NAMALWA (cell line): ENCODE measurements at places on chromosomes 1 and 21.

- DNase-seq: no peak
These were observed 71.0 kb downstream of the LMO4 start for GRCh38 chr1:87399701-87400100.

- DNase-seq: no peak
These were observed 156.1 kb downstream of the PIGK start for GRCh38 chr1:77063118-77063517.

GRCh38 chr1:47003896-47004403 lies 19.5 kb upstream of the CYP4X1 start:
- no peak for DNase-seq

GRCh38 chr1:180781718-180782117 lies 131.0 kb upstream of the KIAA1614 start:
- DNase-seq: no peak

- no peak for DNase-seq
These were observed 50.7 kb downstream of the KLHDC7A start for GRCh38 chr1:18531503-18531845.

DNA sequence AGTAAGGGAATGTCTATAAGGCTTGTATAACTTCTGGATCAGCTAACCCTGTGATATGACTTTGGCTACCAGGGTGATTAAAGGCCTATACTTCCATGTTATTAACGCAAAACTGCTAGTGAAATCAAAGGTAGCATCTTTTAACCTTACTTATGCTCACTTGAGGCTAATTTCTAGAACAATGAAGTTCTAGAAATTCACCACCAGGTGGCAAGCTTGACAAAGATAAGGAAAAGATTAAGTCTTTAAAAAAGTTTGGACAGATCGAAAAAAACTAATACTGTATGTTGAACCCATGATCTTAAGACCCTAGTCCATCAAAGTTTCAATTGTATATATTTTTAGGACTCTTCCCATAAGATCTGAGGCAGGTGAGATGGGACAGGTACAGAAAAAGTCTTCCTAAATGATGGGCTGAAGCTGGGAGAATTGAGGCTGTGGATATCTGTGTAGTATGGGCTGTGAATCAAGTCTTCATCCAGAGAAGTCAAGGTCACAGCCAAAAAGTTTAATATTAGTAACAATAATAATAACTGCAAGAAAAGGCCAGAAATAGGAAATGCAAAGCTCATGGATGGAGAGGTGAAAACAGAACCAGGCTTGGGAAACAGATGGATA lies 18.8 kb downstream of the KYAT3 start:
- peak; percentile 71 for DNase-seq

- no peak for DNase-seq
These were observed 264.5 kb upstream of the CAMK1G start for GRCh38 chr1:209319057-209319432.

GRCh38 chr1:102050556-102050955 lies 53.8 kb upstream of the OLFM3 start:
- no peak for DNase-seq

DNA sequence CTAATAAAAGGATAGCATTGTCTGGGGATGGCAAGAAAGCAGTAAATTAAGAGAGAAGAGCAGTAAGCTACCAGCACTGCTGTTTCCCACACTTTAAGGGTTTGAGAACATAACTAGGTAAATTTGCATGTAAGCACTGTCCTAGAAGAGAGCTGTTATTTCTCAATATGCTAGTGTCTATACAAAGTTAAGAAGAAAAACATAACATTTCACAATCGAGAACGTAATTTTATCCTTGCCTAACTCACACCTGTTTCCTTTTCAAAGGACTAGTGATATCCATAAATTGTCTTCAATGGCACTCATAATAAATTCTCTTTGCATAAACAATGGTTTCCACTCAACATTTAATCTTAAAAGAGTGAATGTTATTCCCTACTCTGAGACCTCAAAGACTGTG lies 576.0 kb downstream of the PTBP2 start:
- no peak for DNase-seq

DNA sequence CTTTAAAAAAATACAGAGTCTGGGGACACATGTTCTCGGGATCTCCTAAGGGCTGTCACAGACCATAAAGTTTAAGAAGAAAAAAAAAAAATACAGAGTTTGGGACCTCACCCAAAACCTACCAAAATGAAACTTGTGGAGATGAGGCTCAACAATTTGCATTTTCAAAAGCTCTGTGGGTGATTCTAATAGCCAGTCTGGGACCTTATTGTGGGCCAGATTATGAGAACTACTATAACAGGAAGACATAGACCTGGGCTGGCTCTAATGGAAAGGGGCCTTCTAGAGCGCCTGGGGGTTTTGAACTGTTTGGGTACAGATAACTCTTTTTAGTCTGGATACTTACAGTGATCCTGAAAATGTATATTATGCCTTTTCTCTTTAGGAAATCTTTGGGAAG lies 69.1 kb downstream of the LAMC1 start:
- no peak for DNase-seq

GRCh38 chr1:85568660-85569059 lies 11.9 kb upstream of the CCN1 start:
- DNase-seq: no peak

DNA sequence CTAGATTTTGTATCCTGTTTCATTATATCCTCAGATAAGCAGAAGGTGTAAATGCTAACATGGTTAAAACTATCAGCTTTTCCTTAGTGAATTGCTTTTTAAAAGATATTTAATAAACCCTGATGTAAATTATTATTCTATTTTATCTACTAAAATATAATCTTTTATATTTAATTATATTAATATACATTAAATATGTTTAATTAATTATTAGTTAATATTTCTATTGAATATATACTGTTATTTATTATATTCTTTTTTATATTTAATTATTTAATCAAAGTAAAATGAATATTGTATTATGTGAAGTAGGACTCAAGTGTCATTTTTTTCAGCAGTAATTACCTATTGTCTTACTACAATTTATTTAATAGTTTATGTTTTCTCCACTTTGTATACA lies 179.7 kb upstream of the ADGRL4 start:
- DNase-seq: no peak

DNA sequence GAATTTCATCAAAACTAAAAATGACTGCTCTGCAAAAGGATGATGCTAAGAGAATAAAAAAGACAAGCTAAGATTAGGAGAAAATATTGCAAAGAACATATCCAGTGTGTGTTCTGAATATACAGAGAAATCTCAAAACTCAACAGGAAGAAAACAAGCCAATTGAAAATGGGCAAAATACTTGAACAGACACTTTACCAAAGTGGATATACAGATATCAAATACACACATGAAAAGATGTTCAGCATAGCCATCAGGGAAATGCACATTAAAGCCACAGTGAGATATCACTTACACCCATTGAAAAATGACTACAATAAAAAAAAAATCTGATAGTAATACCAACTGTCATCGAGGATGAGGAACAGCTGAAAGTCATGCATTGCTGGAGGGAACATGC lies 21.3 kb downstream of the PRMT2 start:
- no peak for DNase-seq

- DNase-seq: no peak
These were observed 29.1 kb upstream of the SEC16B start for GRCh38 chr1:177998696-177999631.

- no peak for DNase-seq
These were observed 1390.1 kb downstream of the MRPL39 start for GRCh38 chr21:24217151-24217550.

- no peak for DNase-seq
These were observed 15.9 kb upstream of the PPP2R5A start for GRCh38 chr1:212269306-212269705.

DNA sequence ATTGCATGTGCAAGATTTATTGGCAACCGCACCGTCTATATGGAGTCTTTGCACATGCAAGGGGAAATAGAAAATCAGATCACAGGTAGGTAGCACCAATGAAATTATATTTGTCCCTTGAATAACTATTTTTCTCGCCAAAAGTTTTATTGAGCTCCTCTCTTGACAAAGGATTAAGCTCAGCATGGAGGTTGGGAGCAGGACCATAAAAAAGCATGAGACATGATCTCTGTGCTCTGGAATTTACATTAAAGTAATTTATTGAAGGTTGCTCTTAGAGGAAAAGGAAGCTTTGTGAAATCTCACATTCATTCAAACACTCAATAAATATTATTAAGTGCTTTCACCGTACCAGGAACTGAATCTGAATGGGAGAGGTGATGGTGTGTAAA lies 66.0 kb upstream of the UBE2U start:
- no peak for DNase-seq

GRCh38 chr1:93716941-93717368 lies 35.3 kb upstream of the BCAR3 start:
- no peak for DNase-seq

- DNase-seq: no peak
These were observed 58.0 kb upstream of the FAM3B start for GRCh38 chr21:41258617-41259016.

DNA sequence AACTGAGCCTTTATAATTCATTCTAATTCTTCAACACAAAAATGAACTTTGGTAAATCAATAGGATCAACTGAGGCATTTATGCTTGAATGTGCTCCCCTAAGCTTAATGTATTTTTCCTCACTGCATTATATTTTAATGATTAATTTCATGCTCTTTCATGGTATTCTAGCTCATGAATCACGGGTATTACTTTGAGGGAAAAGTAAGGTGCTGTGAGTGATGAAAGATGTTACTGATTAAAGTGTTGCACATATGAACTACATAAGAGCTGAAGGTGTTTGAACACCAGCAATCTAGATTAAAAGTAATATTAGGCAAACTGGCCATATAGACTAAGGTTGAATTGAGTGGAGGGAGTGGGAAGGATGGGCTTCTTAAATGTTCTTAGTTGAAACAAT lies 1.9 kb downstream of the DPYD start:
- peak; percentile 14 for DNase-seq

DNA sequence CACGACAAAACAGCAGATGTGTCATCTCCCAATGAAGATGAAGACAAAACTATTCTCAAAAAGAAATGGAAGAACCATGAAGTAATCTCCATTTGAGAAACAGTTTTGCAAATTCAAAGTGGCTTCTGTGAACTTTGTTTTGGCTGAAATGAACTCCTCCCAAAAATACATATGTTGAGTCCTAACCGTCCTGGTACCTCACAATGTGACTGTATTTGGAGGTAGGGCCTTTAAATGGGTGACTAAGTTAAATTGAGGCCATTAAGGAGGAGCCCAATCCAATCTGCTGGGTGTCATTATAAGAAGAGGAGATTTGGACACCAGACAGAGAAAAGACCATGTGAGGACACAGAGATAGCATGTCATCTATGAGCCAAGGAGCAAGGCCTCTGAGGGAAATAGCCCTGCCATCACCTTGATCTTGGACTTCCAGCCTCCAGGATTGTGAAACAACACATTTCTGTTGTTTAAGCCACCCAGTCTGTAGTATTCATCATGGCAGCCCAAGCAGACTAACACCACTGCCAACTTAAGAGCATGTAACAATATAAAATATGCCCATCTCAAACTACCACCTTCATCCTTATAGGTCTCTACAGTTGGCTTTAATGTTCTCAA lies 38.3 kb upstream of the KCNE1 start:
- DNase-seq: no peak

DNA sequence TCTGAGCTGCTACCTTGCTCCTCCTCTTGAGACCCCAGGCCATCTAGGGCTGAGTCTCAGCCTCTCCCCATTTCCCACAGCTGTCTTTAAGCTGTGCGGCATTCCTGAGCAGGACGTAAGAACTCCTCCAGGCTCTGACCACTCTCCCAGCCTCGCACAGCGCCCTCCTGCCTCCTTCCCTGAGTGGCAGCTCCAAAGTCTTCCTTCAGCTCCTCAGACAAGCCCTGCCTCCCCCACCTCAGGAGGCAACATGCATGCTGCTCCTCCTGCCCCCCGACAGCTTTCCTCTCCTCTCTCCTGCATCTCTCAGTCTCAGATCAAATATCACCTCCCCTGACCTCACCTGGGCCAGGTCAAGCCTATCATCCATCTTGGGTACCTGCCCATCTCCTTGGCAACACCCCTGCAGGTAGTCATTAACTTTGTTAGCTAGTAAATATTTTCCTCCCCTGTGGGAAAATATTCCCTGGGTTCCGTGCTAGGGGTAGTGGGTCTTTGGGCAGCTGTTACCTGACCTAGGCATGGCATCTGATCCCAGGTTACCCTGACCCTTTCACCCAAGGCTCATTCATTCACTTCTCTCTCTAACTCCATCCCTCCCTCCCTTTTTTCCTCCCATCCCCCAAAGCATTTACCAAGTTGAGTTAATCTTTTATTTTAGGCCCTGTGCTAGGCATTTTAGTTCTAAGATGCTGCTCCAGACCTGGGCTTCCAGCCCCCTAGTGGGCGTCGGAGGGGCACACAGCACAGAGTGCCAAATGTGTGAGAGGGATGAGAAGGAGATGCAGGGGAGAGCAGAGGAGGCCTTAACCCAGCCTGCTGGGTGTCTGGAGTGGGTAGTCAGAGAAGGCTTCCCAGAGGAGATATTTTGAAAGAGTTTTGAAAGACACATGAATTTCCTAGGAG lies 419.9 kb downstream of the PTPRU start:
- DNase-seq: peak; percentile 46

DNA sequence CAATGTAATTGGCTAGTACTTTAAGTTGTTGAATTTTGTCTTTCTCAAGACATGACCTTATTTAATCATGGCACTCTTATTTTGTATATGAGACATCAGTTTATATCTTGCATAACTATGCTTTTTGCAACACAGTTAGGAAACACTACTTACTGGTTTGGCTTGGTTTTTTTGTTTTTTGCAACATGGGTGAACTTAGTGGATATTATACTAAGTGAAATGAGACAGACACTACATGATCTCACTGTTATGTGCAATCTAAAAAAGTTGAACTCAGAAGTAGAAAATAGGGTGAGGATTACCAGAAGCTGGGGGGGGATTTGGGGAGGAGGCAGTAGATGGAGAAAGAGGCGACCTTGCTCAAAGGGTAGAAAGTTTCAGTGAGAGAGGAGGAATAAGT lies 132.1 kb downstream of the PLA2G4A start:
- no peak for DNase-seq

DNA sequence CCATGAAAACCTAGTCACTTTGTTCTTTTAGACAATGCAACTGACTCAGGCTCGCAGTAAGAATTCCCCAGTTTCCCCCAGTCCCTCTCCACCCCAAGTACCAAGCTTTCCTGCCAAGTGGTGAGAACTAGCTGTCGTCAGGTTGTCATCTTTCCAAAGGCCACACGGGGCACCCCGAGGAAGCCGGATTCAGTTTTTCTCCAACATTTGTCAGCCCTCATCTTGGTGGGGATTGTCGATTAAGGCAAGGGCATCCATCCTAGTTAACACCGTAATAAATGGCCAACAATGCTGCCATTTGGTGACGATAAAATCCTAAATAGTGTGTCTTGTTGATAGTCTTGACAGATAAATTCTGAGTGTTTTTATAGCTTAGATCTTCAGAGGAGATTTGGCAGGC lies 55.9 kb upstream of the PROX1 start:
- DNase-seq: no peak

- no peak for DNase-seq
These were observed 201.5 kb upstream of the C1orf174 start for GRCh38 chr1:4101459-4102161.
